ENCODE measurements at places on chromosomes 1 and 21.
A peak's percentile ranks its signal among the peaks of the same experiment; 100 is the strongest.

GRCh38 chr1:11067716-11068599 lies 8.1 kb upstream of the SRM start:
- DNase-seq: no peak

DNA sequence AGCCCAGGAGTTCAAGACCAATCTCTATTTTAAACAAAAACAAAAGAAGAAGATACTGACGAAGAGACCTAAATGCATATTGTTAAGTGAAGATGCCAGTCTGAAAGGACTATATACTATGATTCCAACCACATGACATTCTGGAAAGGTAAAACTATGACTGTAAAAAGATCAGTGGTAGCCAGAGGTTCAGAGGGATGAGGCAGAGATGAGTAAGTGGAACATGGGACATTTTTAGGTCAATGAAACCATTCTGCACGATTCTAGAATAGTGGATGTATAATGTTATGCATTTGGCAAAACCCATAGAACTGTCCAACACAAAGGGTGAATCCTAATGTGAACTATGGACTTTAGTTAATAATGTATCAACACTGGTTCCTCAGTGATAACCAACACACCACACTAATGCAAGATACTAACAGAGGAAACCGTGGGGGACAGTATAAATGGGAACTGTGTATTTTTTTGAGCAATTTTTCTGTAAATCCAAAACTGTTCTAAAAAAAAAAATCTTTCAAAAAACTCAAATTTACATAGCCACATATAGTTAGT lies 8.2 kb downstream of the RC3H1 start:
- no peak for DNase-seq

DNA sequence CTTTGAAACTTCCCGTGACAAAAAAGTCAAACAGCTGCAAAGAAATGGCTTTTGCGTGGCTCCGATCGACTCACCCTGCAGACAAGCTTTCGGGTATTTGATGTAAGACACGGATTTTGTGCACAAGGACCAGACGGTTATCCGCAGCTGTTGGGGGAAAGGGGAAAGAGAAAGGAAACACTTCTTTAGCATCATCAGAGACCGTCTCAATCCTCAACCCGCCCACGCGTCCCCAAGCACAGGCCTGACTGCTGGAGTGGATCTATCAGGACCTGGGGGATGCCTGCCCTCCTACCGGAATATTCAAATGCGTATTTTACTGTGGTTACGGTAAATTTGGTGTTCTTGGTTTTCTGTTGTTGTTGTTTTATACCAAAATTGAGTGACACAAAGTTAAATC lies 11.2 kb downstream of the WRAP73 start:
- no peak for DNase-seq

GRCh38 chr1:212557739-212558692 lies 50.5 kb upstream of the ATF3 start:
- peak; percentile 13 for DNase-seq

GRCh38 chr1:91308544-91308943 lies 96.1 kb downstream of the HFM1 start:
- no peak for DNase-seq

- no peak for DNase-seq
These were observed 18.7 kb upstream of the OR6N2 start for GRCh38 chr1:158799689-158800088.

DNA sequence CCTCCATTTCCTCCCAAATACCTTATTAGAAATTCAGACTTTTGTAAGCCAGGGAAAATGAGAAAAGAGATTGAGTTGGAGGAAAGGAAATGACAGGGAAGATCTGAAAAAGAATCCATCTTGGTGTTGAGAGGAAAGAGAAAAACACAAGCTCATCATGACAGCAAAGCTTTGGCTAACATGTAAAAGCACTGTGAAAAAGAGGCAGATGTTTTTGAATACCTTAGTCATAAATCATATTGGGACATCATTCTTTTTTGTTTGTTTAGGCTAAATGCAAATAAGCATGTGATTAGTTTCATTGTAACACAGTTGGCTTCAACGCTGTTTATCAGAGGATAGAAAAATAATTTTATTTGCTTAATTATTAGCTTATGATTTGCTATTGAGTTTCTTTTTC lies 64.6 kb downstream of the LHX8 start:
- DNase-seq: no peak

DNA sequence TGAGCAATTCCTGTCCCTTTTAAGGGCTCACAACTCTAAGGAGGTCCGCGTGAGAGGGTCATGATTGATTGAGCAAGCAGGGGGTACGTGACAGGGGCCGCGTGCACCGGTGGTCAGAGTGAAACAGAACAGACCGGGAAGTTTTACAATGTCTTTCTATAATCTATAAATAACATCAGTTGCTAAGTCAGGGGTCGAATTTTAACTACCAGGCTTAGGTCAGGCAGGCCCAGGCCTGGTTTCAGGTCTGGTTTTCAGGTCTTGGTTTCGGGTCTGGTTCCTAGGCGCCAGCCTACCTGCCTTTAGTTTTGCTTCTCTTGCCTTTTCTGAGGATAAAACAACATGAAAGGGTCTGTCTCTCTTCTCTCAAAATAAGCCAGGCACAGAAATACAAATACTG lies 476.0 kb upstream of the CAMK1G start:
- no peak for DNase-seq

GRCh38 chr1:155463865-155464650 lies 98.5 kb downstream of the ASH1L start:
- no peak for DNase-seq

- DNase-seq: no peak
These were observed 45.3 kb downstream of the SLC66A1 start for GRCh38 chr1:19357299-19357986.

DNA sequence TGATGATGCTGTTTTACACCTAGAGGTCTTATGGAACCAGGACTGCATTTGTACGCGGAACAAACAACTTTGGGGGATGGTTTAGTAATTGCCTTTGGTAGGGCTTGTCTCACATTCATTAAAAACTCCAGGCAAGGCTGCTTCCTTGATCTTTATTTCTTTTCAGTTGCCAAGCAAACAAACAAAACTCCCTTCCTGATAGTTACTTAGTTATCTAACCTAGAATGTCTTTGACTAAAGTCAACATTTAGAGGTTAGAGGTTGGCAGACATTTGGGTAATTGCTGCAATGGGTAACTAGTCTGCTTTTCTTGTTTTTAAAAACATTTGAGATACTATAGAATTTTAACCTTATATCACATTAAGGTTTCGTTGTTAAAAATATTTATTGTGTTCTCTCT lies 500.9 kb upstream of the PTBP2 start:
- no peak for DNase-seq

DNA sequence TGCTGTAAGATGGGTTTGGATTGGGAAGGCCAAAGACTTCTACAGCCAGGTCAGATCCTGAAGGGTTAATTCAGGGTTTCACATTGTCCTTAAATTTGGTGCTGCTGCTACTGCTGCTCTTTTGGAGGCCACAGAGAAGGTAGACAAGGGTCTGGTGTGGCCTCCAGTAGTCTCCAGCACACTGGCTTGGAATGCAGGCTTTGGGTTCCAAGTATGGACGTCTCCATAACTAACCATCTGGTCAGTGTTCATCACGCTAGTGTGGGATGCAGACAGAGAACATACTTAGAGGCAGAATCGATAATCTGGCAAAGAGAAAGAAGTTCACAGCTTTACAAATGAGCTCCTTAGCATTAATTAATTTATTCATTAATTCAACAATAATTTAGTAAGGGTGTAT lies 154.1 kb downstream of the ZBTB18 start:
- DNase-seq: no peak

DNA sequence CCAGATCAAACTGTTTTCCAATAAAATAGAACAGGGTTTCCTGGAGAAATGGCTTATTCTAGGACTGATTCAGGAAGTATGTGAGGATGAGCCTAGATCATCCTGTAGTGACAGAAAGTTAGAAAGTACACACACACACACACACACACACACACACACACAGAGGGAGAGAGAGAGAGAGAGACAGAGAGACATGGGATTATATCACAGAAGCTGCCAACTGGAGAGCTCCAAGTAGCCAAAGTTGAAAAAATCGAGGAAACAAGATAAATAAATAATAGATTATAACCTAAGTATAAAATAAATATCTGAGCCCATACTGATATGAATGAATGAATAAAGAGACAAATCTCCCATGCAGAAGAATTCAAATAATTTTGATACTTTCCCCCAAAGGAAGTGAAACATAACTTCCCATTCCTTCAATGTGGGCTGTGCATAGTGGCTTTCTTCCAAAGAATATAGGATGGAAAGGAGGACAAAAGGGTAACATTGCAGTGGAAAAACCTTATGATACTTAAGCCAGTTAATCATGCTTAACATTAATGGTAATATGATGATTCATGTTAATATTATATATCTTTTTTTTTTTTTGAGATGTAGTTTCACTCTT lies 171.6 kb downstream of the NTPCR start:
- no peak for DNase-seq

- no peak for DNase-seq
These were observed 37.4 kb downstream of the AK5 start for GRCh38 chr1:77319036-77319705.

- DNase-seq: no peak
These were observed 9.0 kb downstream of the ARHGEF2 start for GRCh38 chr1:155969377-155969791.

- no peak for DNase-seq
These were observed 208.3 kb downstream of the DSCAM start for GRCh38 chr21:40638466-40639251.

DNA sequence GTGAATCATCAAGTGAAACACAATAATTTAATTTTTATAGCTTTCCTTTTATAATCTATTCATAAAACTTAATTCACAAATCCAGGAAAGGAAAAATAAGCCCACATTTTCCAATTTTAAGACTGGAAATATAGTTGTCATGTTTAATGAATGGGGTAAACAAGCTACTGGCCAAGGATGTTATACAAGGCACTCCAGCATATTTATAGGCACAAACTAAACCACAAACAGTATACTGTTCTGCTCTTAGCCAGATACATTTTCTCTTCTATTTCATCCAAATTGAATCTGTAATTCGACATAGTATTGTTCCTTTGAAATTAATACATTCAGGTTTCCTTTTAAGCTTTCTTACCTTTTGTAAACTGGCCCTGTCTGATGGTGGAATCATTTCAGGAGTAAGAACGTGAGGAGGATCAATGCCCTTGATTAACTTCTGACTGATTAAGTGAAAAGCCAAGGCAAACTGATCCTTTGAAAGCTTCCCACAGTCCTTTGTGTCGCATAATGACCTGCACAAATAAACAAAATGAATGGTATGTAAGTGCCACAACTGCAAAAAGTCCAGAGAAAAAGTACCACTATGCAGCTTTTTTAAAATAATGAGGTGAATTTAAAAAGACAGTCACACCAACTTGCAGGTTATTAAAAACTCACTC lies 74.4 kb downstream of the EPS15 start:
- DNase-seq: no peak

- no peak for DNase-seq
These were observed 24.9 kb upstream of the TENT5B start for GRCh38 chr1:27037518-27037917.

- DNase-seq: no peak
These were observed 30.9 kb downstream of the KDM1A start for GRCh38 chr1:23050201-23050600.

- no peak for DNase-seq
These were observed 148.9 kb upstream of the CTTNBP2NL start for GRCh38 chr1:112247036-112247597.

DNA sequence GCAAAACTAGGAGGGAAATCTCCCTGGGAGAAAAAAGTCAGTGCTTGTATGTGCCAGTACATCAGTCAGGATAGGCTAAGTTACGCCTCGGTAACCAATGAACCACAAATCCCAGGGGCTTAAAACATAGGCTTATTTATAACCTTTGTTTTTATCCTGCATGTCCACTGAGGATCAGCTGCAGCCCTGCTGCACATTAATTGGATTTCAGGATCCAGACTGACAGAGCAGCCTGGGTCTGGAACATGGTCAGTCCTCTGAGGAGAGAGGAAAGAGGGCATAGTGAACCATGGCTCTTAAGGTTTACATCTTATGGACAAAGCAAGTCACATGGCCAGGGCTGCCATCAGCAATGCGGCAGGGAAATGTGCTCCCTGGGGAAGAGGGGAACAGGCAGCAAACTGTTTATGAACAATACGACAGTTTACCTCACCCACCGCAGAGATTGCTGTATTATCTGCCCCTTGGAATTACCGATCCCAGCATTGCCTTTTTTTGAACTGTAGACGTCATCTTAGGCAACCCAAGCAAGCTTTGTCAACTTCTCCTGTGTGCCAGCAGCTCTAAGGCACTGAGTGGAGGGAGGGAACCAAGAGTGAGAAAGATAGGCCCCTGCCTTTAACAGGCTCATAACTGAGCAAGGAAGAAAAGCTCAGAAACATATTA lies 9.1 kb upstream of the SPRR4 start:
- no peak for DNase-seq

DNA sequence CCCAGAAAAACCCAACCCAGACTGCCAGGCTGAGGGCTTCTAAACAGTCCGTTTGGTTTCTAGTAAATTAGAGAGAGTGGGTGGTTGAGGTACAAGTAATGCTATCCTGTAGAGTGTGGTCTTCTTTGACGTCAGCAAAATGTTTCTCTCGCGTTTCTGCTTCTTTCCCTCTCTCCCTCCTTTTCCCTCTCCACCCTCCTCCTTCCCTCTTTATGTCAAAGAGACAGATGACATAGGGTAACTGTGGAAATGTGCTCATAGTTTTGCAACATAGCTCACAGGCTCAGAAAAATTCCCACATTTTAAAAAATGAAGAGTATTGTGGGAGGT lies 158.3 kb downstream of the TOMM20 start:
- no peak for DNase-seq

GRCh38 chr1:45623972-45624371 lies at the start of gene CCDC17:
Gene CCDC17, minus strand, starts transcription at chr1:45624054. Its CDS starts 145 bp downstream, at chr1:45623909.
- no peak for DNase-seq

DNA sequence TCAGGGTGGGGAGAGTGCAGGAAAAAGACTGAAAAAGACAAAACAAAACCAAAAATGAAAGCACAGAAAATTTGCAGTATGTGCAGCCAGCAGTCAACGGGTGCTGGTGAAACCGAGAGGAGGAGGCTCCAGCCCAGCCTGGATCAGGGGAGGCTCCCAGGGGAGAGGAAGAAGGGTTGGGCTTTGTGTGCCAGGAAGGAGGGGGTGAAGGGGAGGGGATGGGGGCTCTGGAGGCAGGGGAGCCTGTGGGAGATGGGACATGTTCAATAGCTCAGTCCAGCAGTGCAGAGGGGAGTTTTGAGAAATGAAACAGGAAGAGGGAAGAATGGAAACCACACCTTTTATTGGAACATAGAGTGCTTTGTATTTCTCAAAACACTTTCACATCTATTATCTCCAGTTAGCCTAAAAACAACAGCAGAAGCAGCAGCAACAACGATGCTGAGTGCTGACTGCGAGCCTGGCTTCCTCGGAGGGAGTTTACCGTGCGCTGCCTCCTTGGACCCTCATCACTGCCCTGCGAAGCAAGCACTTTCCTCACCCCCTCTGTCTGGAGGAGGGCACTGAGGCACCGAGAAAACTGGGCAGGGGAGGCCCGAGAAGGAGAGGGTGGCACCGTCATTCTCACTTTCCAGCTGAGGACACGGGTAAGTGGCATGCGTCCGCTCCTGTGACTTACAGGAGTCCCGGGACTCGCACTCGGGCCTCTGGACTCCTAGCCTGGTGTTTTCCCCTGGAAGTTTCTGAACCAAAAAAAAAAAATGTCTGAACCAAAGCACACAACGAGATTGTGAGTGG lies 62.9 kb downstream of the MDM4 start:
- no peak for DNase-seq

GRCh38 chr1:24893431-24893830 lies 36.6 kb downstream of the RUNX3 start:
- no peak for DNase-seq

GRCh38 chr1:174266991-174267612 lies 107.8 kb downstream of the RABGAP1L start:
- no peak for DNase-seq
